ENCODE measurements at places on chromosomes 7 and 10.

DNA sequence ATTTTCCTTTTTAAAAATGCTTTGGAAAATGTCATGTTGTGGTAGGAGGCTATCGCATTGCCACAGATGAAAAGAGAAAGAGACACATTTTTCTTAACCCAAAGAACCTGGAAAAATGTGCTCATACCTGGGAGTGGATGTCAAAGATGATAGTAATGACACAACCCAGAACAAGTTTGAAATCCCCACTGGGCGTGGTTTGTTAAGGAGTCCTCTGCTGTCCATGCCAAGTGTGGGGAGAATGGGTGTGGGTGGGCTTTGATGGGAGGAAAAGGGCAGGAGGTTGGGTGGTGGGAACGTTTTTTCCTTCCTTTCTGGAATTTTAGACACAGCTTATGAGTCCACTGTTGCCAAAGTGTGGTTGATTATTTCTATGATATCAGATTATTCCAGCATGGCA, 10.9 kb downstream of the OPTN start:
- DNase-seq: no peak

GRCh38 chr10:851901-852300, 79.6 kb downstream of the LARP4B start:
- no peak for DNase-seq

DNA sequence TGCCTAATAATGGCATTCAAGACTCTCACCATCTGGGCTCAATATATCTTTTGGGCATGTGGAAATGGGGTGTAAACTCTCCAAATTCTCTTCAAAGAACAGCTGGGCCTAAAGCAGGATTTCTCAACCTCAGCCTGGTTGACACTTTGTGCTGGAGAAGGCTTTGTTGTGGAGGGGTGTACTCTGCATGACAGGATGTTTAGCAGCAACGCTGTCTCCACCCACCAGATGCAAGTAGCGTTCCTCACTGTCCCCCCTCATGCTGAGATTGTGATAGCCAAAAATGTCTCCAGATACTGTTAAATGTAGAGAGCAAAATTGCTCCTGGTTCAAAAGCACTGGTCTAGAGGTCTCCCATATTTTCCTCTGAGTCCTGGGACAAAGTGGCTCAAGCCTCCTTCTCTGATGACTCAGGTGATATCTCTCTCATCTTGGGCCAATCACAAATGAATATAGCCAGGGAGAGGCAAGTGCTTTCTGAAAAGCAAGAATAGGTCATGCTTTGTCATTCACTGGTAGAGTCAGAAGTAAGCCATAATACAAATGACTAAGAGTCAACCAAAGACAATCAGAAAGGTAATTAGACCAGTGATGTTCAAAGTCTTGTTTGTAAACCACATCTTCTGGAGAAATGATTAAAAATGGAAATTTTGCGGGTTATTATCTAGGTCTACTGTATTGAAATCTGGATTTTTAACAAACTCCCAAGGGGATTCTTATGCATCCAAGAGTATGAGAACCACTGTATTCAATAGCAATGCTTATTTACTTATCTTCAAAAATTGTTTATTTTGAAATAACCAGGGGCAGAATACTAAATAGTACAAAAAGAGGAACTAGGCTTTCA, 330.8 kb downstream of the PTEN start:
- DNase-seq: no peak

- no peak for DNase-seq
Observed at GRCh38 chr10:55509168-55509567, 708.1 kb upstream of the PCDH15 start.

DNA sequence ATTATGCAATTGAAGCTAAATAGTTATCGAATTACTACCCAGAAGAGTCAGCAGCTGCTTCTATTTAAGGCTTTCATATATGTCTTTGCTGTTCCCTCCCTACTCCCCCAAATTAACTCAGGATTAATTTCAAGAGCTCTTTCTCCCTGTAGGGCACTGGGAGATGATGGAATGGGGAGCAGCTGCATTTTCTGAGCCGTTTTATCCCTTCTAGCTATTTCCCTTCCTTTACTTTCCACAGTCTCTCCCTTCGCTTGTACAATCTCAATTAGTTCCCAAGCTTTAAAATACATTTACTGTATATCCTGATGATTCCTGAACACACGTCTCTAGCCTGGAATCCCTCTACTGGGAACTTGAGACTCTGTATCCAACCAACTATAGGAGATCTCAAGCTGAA, 19.8 kb upstream of the TSPAN12 start:
- DNase-seq: peak; percentile 1

- DNase-seq: no peak
Observed at GRCh38 chr10:62980687-62981086, 152.4 kb upstream of the NRBF2 start.

DNA sequence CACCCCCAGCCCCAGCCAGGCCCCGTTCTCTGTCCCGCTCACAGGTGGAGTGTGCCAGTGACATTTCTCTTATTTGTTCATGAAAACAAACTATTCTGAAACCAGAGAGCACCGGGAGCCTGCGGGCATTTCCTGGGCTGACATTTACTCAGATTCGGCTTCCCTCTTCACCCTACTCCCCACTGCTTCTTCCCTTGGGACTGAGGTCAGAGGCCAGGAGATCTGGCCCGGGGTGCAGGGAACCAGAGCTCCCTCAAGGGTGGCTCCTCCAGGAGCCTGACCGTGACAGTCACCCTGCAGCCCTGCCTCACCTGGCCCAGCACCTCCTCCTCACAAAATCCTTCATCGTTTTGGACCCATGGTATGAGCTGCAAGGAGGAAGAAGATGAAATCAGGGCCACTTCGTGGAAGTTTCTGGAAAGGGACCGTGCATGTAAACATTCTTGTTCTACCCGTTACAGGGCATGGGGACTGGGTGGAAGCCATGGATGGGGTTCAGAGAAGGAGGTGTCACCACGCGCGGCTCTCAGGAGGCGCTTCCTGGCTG, 12.2 kb downstream of the BHLHA15 start:
- no peak for DNase-seq

GRCh38 chr7:51299391-51300133, 17.0 kb downstream of the COBL start:
- no peak for DNase-seq

DNA sequence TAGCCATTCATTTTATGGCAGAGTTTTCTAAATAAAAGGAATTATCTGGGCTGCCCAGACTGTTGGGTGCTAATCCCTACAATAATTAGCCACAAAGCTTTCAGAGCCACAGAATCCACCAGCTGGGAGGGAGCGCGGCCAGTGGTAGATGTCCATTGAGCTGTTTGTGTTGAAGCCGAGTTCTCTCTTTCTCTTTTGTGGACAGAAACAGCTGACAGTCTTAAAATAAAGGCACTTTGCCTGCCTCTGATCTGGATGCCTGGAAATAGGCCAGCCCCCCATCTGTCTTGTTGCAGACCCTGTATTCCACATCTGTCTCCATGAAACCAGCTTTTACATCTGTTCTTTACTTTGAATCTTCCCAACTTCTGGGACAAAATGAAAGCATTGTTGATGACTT, 66.1 kb downstream of the MTPN start:
- no peak for DNase-seq

- no peak for DNase-seq
Observed at GRCh38 chr7:99843808-99844207, 16.0 kb downstream of the CYP3A43 start.

GRCh38 chr10:6383096-6383812, 180.5 kb downstream of the PFKFB3 start:
- DNase-seq: no peak

- no peak for DNase-seq
Observed at GRCh38 chr10:90089719-90090118, 388.3 kb downstream of the KIF20B start.

- DNase-seq: no peak
Observed at GRCh38 chr10:117927332-117927731, 119.4 kb downstream of the RAB11FIP2 start.

- no peak for DNase-seq
Observed at GRCh38 chr10:59857921-59858320, 48.4 kb downstream of the CCDC6 start.

- no peak for DNase-seq
Observed at GRCh38 chr10:29947701-29948060, 111.7 kb downstream of the JCAD start.

- no peak for DNase-seq
Observed at GRCh38 chr7:20839987-20840386, 53.3 kb upstream of the SP8 start.

DNA sequence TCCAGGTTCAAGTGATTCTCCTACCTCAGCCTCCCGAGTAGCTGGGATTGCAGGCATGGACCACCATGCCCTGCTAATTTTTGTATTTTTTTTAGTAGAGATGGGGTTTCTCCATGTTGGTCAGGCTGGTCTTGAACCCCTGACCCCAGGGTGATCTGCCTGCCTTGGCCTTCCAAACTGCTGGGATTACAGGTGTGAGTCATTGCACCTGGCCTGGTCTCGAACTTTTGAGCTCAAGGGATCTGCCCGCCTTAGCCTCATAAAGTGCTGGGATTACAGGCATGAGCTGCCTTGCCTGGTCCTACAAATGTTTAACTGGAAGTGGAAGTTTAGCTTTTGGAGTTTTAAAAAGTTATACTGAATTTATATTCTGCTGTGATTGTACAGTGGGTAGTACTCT, 2.8 kb downstream of the MLLT10 start:
- no peak for DNase-seq

- DNase-seq: no peak
Observed at GRCh38 chr10:119301397-119301796, 94.0 kb downstream of the GRK5 start.

DNA sequence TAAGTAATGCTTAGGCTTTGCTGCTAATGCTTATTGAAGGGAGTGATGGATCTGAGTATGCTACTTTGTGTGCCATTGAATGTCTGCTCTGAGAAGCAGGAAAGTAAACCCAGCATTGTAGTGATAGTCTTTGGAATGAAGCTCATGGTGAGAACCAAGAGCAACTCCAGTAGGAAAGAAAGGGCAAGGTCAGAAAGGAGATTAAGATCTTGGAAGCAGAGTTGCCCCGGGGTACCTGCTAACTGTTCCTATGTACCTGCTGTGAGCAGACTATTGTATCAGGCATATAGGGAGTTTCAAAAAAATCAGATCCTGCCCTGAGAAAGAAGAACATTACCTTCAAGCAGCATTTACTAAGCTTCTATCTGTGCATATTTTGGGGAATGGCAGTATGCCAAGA, 54.5 kb upstream of the AASS start:
- DNase-seq: no peak

DNA sequence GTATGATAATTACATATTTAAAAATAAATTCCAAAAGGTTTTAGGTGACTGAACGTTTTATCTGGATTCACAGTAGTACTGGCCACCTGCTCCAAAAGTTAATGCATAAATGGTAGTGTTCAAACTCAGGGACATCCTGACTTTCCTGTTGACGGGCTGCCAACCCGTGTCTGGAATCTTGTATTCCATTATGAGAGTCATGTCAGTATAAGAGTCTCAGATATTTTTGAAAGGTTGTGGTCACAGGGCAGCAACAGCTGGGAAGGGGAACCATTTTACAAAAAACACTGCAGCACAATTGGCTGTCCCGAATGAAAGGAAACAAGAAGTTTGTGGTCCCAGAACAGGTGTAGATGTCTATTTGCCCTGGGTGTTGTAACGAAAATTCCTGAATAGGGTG, 2.8 kb downstream of the TDRD1 start:
- DNase-seq: no peak

GRCh38 chr7:151073990-151074389, 6.6 kb downstream of the FASTK start:
- no peak for DNase-seq

GRCh38 chr7:77409739-77410547, 6.2 kb downstream of the GSAP start:
- DNase-seq: peak; percentile 17

- no peak for DNase-seq
Observed at GRCh38 chr10:16681521-16681920, 135.7 kb downstream of the RSU1 start.

- DNase-seq: peak; percentile 57
Observed at GRCh38 chr10:96832721-96833219, 672 bp downstream of the LCOR start.

DNA sequence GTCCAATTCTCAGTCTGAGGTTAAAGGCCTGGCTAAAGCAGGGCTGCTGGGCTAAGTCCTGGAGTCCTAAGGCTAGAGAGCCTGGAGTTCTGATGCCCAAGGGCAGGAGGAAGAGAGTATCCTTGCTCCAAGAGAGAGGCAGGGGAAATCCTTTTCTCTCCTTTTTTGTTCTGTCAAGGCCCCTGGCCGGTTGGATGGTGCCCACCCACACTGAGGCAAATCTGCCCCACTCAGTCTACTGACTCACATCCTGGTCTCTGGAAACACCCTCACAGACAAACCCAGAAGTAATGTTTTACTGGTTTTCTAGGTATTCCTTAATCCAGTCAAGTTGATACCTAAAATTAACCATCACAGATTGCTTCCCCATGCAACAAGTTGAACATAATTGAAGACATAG, 23.0 kb downstream of the ZNF518A start:
- no peak for DNase-seq

GRCh38 chr10:112951359-112952281, 1.6 kb downstream of the TCF7L2 start:
- no peak for DNase-seq

GRCh38 chr7:113394856-113395255, 276.5 kb upstream of the SMIM30 start:
- DNase-seq: no peak

DNA sequence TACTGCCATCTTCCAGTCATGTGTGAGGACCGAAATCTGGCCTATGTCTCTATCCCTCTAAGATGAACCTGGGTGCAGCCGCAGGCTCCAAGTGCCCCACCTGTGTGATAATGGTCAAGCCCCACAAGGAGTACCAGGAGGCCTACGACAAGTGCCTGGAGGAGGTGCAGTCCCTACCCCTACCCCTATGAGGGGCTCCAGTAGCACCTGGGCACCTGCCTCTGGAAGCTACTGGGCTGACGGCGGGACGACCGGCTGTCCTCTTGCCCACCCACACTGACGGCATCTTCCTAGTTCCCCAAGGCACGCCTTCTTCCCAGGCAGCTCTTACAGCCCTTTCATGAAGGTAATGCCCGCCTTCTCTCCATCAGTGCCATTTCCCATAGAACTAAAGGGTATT, 47.4 kb downstream of the HOXA1 start:
- DNase-seq: no peak

DNA sequence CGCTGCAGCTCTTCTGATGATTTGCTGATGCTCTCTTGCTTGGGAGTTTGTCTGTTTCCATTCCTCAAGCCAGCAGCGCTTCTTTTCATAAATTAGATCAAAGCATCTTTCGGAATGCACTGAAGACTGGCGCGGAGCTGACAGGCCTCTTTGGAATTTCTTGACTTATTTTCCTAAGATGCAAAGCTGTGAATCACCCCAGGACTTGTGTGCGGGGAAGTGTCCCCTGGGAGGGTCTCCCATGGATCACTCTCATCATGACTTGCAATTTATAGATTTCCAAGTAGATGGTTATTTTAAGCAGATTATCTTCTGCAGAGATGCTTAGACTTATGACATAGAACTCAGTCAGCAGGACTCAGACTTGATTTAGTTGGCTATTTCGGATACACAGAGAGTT, 467.2 kb downstream of the TCERG1L start:
- peak; percentile 9 for DNase-seq

GRCh38 chr7:133993547-133993946, 133.6 kb upstream of the LRGUK start:
- DNase-seq: no peak

GRCh38 chr10:17847585-17848296, 38.6 kb downstream of the MRC1 start:
- no peak for DNase-seq
